Foreskin keratinocyte (primary cell): ENCODE measurements at places on chromosomes 3 and 15.
A peak's percentile ranks its signal among the peaks of the same experiment; 100 is the strongest.

GRCh38 chr3:23203708-23204330, 692 bp downstream of the UBE2E2 start:
- no peak for DNase-seq

- DNase-seq, result peak; percentile 14
Measured at GRCh38 chr3:65473736-65474135, 565.0 kb downstream of the MAGI1 start.

DNA sequence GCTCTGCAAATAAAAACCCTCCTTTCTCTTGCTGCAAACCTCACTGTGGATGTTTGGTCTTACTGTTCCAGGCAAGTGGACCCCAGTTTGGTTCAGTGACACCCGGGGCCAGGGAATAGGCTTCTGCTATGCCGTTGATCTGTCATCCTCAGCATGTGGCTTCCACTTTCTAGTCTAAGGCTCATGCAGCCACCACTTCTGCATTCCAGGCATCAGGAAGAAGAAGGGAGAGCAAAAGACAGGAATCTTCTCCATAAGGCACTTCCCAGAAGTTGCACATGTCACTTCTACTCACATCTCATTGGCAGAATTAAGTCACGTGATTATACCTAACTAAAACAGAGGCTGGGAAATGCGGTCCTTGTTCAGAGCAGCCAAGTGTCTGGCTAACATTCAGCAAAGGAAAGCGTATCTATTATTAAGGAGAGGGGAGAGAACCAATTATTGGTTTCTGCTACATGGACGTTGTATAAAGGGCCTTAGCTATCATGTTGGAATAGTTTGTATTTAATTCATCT, 173.6 kb upstream of the PFN2 start:
- DNase-seq, result no peak

GRCh38 chr3:30253832-30254231, 352.6 kb upstream of the TGFBR2 start:
- no peak for DNase-seq

GRCh38 chr3:38564631-38565338, 68.6 kb downstream of the EXOG start:
- DNase-seq, result no peak

- DNase-seq, result peak; percentile 42
Measured at GRCh38 chr3:6578526-6578925, 282.4 kb upstream of the GRM7 start.

GRCh38 chr15:40340740-40341400, at the start of gene CCDC9B:
TSS of gene CCDC9B (minus strand) at chr15:40340939. CDS start at chr15:40340819, 120 bp downstream.
- DNase-seq, result no peak

DNA sequence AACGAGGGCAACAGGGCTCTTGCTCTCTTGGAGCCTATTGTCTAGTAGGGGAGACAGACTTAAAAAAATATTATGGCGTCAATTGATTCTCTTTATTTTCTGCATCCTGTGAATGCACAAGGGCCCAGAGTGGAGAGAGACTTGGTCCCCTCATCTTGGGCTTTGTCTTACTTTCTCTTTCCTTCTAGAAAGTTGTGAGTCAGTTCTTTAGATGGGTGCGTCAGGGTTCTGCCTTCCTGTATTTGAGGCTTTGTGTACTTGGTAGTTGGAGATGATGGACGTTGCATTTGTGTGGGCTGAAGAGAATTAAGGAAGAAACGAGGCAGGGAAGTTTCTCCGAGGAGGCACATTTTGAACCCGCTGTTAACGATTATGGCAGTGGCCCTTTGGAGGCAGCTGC, 52.9 kb downstream of the CACNA1D start:
- no peak for DNase-seq

DNA sequence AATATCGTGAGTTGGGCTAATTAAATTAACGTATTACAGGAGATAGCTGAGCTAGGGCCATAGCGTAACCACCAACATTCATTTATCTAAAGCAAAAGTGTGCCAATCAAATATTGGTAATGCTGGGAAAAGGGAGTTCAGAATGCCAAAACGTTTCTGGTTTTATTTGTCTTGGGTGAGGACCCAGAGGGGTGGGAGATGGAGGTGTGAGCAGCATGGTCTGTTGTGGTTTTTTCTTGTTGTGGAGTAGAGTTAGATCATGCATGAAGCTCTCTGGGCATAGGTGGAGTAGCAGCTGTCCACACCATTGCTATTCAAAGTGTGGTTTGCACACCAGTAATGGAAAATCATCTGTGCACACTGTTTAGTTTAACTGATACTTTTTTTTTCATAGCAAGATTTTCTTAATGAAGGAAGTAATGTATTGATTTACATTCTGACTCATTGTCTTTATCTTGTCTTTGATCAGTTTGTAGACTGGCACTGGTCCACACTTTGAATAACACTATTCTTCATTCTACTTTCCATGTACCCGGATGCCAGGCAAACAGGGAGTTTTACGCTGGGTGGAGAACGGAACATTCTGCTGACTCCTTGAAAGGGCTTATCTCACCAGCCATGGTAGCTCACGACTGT, 50.8 kb upstream of the CRTC3 start:
- DNase-seq, result peak; percentile 57

DNA sequence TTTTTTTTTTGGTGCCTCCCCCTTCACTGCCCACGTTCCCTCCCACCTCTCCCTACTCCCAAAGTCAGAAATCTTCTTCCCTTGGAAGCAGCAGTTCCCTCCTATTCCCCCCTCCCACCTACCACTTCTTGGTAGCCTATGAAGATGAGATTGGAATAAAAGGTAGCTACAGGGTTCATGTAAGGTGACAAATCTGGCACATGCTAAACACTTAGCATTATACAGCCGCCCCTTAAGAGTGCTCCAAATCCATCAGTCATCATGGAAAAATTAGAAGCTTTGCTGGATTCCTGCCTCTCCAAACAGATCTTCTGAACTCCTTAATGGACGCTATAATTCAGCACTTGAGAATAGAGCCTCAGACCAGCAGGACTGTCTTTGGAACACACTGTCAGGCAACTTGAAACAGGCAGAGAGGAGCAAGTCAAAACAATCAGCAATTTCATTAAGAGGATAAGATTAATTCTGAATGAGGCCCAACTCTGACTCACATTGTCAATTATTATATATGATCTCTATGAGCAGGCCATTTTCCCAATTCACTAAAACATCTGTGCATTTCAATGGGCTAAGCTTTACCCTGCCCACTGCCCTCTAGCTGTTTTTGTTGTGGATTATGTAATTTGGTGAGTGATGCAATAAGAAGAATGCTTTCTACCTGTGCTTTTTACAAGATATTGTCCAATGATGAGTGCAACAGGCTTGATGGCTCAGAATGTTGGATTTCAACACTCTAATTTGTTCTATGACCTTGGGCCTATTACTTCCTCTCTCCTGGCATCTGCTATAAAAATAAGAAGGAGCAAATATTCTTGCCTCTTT, 34.6 kb upstream of the SPRED1 start:
- peak; percentile 88 for DNase-seq

DNA sequence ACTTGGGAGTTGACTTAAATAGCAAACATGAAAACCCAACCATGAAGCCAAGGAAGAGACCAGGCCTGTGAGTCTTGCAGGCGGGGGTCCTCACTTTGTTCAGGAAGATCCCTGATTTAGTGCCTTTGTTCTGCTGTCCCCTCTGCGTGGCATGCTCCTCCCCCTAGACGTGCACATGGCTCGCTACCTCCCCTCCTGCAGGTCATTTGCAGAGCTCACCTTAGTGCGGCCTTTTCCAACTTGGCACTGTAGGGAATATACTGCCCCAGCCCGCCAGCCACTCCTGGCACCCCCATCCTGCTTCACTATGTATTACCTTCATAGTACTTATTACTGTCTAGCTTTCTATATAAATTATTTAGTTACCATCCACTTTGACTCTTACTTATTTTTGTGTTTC, 18.3 kb downstream of the GXYLT2 start:
- DNase-seq, result no peak

DNA sequence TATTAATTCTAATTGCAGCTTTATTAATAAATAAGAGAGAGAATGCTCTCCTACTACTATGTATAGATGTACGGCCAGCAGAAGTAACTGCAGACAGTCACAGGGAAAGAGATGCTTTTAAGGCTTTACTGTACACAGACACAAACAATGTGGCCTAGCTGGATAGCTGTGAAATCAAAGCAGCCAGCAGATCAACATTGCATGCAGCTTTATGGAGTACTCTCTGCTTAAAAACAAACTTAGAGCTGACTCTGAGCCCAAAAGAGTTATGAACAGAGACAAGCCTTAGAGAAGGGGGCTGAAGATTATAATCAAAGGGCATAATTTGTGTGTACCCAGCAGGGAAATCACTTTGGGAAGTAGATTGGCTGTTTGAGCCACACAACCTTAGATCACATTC, 47.2 kb downstream of the CADM2 start:
- no peak for DNase-seq

- DNase-seq, result peak; percentile 63
Measured at GRCh38 chr3:59388555-59389270, 338.9 kb upstream of the CFAP20DC start.
